Stimulated activated naive CD8-positive, alpha-beta T cell treated with anti-CD3 and anti-CD28 coated beads, Interleukin-15, Interleukin-2, amounts not matched to agents 100 U/mL and 50 U/mL, for 24 hours (primary cell): ENCODE measurements at places on chromosomes 5 and 9.

DNA sequence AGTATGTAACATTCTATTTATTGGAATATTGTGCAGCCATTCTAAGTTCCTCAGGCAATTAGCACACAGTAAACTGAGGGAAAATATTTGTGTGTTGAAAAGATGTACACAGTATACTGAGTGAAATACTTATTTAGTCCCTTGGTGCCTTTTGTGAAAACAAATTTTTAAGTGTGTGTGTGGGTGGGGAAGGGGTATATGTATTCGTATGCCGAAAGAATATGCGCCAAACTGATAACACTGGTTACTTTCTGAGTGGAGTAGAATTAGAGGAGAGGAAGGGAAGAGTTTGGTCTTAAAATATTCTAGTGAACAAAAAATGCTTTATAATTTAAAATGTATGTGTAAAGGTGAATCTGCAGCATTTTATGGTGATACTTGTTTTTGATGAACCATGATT, 3.1 kb downstream of the DCP2 start:
- DNase-seq: no peak

DNA sequence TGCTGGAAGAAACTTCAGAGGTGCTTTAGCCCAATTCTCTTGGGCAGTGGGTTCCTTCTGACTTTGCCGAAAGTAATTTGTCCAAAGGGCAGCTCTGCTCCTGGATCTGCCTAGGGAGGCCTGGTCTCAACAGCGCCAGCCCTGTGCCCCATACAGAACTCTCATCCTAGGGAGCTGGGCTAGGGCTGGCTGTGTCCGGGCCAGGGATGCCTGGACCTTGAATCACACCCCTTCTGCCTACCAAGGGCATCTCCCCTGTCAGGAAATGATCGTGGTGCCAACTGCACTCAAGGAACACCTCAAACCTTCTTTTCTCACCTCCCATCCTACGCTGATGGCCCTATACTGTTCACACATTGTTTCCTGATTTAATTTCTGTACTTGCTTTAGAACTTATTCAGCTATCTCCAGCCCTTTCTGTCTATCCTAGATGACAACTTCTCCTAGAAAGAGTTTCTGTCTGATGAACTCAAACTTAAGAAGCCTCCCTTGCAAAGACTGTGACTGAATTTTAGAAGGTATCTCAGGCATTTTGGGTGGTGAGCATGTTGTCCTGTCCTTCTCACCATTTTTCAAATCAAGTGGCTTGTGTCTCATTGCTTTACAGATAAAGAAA, 37.4 kb upstream of the NFIB start:
- DNase-seq: no peak

- peak; percentile 44 for DNase-seq
These were observed 24.6 kb downstream of the CSF2 start for GRCh38 chr5:132098151-132098594.

DNA sequence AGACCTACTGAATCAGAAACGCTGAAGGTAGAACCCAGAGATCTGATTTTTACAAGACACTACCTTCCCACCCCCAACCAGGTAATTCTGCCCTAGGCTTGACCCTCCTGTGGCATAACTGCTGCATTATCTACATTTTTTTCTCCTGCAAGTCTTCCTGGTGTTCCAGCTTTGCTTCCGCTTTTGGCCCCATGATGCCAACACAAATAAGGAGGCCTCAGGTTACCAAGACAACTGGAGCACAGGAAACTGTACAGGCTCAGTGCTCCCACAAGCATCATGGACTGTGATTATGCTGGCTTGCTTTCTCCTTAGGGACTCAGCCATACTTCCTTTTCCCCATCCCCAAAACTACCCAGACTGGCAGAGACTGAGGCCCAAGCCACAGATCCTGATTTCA, 6.6 kb upstream of the MSMP start:
- no peak for DNase-seq

GRCh38 chr9:11551106-11551505, 938.3 kb upstream of the PTPRD start:
- no peak for DNase-seq
